ENCODE measurements at places on chromosomes 16 and 17.

GRCh38 chr16:10296956-10297340 lies 88.9 kb upstream of the ATF7IP2 start:
- DNase-seq: no peak

- no peak for DNase-seq
Measured at GRCh38 chr16:22220069-22220440, 14.0 kb downstream of the EEF2K start.

DNA sequence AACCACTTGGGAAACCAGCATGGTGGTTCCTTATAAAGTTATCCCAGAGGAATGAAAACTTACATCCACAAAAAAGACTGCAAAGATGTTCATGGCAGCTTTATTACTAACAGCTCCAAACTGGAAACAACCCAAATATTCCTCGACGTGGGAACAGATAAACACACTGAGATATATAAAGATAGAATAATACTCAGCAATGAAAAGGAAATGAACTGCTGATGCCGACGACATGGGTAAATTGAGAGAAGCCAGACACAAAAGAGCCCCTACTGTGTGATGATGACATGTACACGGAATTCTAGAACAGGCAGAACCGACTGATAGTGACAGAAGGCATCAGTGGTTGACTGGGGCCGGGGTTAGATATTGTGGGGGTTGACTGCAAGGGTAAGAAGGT lies 9.7 kb downstream of the PRCD start:
- DNase-seq: no peak

GRCh38 chr17:68662037-68662432 lies 60.9 kb upstream of the FAM20A start:
- no peak for DNase-seq

DNA sequence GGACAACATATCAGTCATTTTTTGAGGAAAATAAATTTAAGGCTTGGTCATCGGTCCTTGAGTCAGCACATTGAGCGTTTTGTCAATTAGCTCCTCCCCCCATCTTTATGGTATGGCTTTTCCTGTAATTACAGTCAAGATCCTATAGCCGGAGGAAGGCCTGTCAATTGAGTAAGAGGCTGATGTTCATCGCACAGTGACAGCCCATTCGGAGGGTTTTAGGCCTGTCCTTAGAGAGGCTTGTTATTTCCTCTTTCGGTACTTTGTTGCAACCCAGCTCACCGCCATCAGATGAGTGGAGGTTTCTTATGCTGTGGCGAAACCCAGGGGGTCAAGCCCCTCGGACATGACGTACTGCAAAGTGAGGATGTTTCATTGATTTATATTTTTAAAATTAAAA lies 395.2 kb downstream of the WWOX start:
- DNase-seq: no peak

All from activated CD4-positive, alpha-beta T cell treated with anti-CD3 and anti-CD28 coated beads, Interleukin-2, Interleukin-6, amounts not matched to agents 100 ng/mL and 50 ng/mL, durations not matched to agents 16 hours and 8 hours (primary cell).